ENCODE measurements at places on chromosomes 2 and 18.

- DNase-seq: peak; percentile 52
These were observed at the start of gene SLC8A1 for GRCh38 chr2:40451918-40452605. Gene SLC8A1, minus strand, starts transcription at chr2:40452090.

DNA sequence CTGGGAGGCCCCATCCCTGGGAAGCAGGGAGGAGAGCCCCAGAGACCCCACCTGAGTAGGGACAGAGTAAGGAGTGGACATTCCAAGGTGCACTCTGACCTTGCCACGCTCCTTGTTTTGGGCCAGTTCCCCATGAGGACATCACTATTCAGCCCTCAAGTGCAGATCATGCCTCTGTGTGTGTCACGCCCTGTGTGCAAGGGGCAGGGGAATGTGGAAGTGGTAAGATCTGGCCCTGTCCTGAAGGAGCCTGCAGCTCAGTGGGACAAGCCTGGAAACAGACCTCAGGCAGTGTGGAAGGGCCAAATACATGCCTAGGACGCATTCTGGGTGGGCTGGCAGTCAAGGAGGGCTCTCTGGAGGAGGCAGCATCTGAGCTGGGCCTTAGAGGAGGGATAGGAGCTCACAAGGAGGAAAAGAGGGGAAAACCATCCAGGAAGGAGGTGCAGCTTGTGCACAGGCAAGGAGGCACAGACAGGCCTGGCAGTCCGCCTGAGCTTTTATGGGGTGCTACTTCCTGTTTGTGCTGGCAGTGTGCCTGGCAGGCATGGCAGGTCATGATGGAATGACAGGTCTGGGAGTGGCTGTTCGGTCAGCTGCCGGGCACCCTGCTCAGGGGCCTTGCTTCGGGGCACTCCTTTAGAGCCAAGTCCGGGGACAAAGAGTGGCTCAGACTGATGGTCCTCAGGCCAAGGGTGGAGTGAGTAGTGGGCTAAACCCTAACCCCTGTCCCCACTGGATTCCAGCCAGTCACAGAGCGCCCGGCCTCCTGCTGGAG lies 3.3 kb downstream of the KLHL30 start:
- peak; percentile 47 for DNase-seq

DNA sequence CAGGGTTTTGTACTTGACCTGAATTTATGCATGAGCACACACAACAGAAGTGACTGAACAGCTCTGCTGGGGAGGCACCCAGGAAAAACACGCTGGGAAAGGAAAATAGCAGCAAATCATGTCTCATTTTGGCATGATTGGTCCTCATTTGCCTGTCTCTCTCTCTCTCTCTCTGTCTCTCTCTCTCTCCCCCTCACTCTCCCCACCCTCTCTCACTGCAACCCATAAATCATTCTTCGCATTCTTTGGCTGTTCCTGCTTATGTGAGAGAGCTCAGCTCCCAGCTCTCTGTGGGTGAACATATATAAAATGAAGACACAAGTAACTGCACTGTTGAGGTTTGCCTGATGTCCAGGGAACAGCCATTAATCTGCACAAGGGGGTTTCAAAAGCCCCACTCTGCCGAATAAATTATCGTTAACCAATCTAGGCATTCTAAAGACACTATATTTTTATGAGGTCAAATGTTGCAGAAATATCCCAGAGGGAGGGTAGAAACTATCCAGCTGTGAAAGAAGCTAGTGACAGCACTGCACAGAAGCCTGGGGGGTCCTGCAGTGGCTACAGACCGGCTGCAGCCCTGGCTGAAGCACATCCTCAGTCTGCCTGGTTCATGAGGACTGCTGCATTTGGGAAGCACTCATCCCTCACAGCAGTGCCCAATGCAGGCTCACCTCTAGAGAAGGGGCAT lies 260.3 kb downstream of the AFF3 start:
- no peak for DNase-seq

GRCh38 chr2:96464061-96464460 lies 41.1 kb downstream of the NEURL3 start:
- no peak for DNase-seq

DNA sequence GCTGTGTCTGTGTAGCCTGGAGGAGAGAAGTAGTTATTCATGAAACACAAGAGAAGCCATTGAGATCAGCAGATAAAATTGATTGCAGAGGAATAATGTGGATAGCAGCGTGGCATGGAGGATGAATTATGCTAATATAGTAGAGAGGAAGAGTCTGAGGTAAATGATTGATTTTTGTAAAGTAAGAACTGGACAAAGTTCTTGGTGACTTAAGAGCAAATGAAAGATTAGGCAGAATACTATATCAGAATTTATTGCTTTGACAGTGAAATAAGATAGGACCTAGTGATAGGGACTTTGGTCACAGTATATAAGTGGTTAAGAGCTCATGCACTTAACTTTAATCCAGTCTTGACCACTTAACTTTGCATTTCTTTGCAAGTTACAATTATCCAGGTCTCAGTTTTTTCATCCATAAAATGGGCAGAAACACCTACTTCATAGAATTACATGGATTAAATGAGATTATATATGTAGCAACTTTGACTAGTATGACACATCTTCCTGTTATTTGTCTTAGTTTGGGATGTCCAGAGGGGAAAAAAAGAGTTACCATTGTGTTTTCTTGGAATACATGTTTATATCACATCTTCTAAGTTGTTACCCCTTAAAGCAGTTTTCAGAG lies 29.1 kb downstream of the ACVR2A start:
- DNase-seq: no peak

GRCh38 chr2:118095610-118096009 lies 7.3 kb downstream of the INSIG2 start:
- DNase-seq: no peak

- no peak for DNase-seq
These were observed 90.2 kb downstream of the BCL11A start for GRCh38 chr2:60463249-60463648.
